ENCODE measurements at places on chromosomes 13 and 19. TPM values are rescaled to one million over a fixed set of nuclear protein-coding genes. Genes with fewer than 3 reads are reported as not detected.

- no peak for DNase-seq
Measured at GRCh38 chr13:52345048-52345447, 60.9 kb downstream of the THSD1 start.

GRCh38 chr19:41541990-41542584, 33.9 kb upstream of the CEACAM21 start:
- DNase-seq: no peak

DNA sequence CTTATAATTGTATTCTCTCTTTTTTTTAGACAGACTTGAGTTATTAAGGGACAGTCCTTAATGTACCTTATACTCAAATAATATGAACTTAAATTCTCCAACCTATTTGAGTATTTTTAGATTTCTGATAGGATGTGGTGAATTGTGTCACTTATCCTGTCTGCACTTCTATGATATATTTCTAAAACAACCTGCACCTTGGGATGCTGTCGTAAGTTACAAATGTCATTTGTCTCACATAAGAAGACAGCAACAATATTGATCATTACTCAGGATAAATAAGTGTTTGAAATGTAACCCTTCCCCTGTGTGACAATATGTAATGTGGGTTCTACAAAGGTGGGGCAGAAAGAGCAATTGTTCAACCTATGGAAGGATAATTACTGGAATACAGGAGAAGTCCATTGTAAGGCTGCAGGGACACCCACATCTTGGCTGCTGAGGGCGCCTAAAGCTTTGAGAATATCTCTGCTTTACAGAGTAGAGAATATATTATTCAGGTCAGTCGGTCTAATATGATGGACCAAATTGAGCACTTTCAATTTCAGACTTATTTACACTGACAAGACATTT, 236.9 kb upstream of the PRR20A start:
- DNase-seq: no peak

GRCh38 chr13:21980049-21980448, 309.2 kb downstream of the FGF9 start:
- DNase-seq: no peak

- DNase-seq: no peak
Measured at GRCh38 chr13:55087085-55087484, 2053.6 kb upstream of the PRR20A start.

DNA sequence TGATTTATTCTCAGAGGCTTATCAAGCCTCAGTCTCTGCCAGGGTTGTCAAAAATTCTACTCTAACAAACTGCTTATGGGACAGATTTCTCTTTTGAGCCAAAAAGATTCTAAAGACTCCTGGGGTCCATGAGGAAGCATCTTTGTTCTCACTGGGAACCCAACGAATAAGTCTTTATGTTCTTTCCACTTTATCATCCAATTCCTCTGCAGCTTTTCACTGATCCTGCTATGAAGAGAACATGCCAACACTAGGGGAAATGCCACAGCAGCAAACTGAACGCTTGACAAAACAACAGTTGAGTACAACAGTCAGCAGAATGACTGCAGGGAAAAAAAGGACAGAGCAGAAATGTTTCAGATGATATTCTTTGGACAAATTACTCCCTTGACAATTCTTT, 22.2 kb downstream of the DCLK1 start:
- DNase-seq: no peak

ZNF599 gene
- polyA plus RNA-seq: 3.8 TPM

PSG2 gene
- not detected for polyA plus RNA-seq

ZNF575 gene
- 1.6 TPM for polyA plus RNA-seq

DNA sequence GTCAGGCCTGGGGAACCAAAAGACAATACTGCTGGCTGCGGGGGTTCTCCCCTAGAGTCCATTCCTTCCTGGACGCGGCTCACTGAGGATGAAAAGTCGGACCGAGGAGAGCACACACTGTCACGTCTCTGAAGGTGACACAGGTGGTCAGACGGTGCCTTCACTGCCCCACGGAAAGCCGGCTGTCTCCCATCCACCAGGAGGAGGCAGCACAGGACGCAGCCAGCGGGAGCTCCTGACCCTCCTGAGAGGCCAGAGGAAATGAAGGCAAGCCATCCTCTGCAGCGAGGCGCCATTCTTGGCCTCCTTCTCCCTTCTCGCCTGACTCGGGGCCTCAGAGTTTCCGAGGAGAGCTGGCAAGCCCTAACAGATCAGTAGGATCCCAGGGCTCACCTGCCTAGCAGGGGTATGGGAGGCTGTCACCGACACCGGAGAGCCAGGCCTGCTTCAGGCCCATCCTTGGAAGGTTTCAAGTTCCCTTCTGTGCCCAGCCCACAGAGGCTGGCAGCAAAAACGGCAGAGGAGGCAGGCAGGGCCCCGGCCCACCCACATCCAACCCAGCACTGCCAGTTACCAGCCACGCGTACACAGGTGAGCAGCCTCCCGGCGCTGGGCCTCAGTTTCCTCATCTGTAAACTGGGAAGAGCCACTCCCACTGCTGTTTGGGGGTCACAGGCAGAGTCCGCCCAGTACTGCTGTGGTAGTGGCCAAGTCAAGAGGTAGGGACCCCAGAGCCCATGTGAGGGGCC, 4.5 kb downstream of the REXO1 start:
- DNase-seq: no peak

Measured in GM12878 (cell line).